ENCODE measurements at places on chromosomes 1 and 21.

- no peak for DNase-seq
Observed at GRCh38 chr1:106975944-106976343, 80.5 kb upstream of the PRMT6 start.

GRCh38 chr1:88730132-88730675, 46.1 kb downstream of the PKN2 start:
- no peak for DNase-seq

GRCh38 chr1:106875622-106876021, 180.9 kb upstream of the PRMT6 start:
- DNase-seq: no peak

- no peak for DNase-seq
Observed at GRCh38 chr1:116916533-116917445, 7.1 kb downstream of the PTGFRN start.

DNA sequence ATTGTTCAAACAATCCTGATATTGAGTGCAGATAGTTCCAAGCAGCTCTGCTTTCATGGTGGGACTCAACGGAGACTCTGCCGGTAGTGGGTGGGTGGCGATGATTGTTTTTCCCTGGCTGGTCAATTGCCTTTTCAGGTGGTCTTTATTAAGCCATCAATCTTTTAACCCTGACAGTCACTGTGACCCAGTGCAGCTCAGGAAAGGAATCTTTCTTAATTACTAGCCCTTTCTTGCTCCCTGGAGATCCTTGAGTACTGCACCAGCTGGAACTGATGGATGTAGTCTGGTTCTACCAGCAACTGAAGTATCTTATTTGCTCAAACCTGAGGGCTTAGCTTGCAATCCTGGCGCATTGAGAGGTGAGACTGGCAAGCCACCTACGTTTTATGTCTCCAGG, 196.4 kb downstream of the PLPP3 start:
- no peak for DNase-seq

DNA sequence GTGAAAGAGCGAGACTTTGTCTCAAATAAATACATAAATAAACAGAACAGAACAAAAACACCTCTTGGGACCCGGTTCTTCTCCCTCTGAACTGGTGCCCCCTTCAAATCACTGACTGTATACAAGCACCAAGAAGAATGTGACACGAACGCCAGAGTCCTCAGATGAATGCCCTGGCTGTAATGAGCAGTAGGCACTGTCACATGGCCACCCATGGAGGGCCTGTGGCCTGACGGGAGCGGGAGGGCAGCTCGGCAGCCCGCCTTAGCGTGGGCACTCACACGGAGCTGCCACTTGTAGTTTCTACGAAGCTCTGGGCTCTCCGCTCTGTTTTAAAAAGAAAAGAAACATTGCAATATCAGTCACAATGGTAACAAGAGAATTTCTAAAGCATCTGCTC, 146.0 kb downstream of the PEX14 start:
- DNase-seq: no peak

DNA sequence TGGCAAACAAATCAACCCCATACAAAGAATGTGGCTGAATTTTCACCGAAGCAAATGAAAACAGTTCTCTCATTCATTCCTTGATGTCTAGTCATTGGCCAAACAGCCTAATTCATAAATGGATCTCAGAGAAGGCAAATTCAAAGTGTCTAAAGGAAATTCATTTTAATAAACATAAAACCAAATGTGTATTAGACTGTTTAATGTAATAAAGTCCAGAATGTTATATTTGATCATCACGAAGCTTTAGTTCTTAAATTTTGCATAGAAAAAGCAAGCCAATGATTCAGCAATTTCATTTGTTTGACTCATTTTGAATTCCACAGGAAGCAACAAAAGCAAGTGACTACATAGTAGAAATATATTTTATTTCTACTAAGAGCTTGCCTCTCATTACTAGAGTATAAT, 379.2 kb upstream of the ADAMTS5 start:
- DNase-seq: no peak

- no peak for DNase-seq
Observed at GRCh38 chr1:74853756-74854155, 120.8 kb downstream of the TYW3 start.

GRCh38 chr1:223394242-223394641, 1.0 kb downstream of the CCDC185 start:
- no peak for DNase-seq

DNA sequence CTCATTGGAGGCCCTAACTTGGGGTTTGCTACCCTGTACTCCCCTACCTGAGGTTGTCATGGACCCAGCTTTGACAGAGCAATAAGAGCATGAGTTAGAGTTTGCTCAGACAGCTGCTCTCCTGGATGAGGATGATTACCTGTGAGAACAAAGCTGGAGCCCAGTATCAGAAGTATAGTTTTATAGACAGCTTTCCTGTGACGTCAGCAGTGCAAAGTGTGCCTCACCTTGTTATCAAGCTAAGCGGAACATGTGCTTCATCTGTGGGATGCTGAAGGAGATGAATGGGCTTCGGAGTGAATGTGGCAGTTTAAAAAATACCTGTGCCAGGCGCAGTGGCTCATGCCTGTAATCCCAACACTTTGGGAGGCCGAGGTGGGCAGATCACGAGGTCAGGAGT, 5.4 kb upstream of the WDR47 start:
- DNase-seq: no peak

DNA sequence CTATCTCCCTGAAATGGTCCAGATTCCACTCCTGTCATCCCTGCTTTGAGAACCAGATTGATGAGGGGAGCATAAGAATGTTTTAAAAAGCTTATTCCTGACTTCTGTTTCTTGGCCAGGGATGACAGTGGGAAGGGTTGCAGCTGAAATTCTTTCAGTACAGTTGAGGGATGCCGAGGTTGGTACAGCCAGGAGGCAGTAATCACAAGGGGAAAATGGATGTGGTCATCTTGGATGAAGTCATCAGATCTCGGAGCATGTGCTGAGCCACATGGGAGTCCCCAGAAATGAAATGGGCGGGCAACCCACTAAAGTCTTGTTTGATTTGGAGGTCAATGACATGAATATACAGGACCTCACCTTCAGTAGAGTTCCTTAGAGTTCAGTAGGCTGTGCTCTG, 18.7 kb upstream of the PLA2G2E start:
- no peak for DNase-seq

- DNase-seq: no peak
Observed at GRCh38 chr1:36845802-36846201, 188.5 kb downstream of the GRIK3 start.

DNA sequence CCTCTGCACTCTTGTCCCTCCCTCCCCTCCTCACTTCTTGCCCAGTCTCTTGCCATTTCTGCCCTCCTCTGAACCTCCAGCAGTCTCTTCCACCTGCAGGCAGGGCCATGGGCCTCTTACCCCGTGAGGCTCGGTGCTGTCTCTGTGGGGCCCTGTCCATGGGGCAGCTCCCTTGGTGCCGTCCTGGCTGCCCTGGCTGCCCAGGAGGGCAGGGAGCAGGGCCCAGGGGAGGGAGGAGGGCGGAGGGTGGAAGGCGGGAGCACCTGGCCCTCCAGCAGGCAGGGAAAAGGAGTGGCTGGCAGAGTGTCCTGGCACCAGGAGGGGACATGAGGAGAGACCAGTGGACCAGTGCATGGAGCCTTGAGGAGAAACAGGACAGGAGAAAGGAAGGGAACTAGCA, at the start of gene RORC:
Gene RORC, minus strand, starts transcription at position 198 of the 400 bp plus-strand sequence. Its CDS starts 38 bp downstream, at position 160.
- DNase-seq: no peak

DNA sequence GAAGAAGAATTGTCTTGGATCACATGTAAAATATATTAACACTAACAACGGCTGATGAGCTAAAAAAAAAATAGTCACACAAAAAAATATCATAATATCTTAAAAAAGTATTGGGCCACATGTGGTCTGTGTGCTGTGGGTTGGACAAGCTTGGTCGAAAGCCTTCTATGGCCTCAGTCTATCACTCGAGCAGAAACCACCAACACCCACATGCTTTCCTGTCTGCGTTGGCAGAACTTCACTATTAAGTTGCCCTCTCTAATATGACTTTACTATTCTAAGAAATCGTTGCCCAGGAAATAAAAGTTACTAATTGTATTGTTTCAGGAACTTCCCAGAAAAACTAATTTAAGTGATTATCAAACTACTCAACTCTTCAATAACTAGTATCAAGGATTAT, 28.2 kb upstream of the ETS2 start:
- no peak for DNase-seq

- no peak for DNase-seq
Observed at GRCh38 chr1:181152892-181153633, 64.6 kb downstream of the IER5 start.

DNA sequence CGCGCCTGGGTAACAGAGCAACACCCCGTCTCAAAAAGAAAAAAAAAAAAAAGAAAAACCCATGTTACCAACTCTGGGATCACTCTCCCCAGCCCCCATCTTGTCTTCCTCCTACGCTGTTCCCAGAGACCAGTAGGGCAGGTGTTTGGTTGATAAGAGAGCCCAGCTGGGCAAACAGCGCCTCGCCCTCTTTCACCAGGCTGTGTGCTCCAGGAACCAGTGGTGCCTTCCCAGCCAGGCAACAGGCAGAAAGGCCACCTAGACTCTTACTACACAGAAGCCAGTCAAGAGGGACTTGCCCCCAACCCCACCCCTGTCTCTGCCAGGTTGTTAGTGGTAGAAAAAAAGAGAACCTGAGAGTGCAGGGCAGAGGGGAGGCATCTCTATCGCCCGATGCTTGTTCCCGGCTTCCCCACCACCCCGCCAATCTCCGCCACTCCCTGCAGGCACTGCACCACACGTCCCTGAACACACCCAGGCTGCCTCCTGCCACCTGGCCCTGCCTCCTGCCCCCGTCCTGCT, 14.0 kb upstream of the CTRC start:
- no peak for DNase-seq

DNA sequence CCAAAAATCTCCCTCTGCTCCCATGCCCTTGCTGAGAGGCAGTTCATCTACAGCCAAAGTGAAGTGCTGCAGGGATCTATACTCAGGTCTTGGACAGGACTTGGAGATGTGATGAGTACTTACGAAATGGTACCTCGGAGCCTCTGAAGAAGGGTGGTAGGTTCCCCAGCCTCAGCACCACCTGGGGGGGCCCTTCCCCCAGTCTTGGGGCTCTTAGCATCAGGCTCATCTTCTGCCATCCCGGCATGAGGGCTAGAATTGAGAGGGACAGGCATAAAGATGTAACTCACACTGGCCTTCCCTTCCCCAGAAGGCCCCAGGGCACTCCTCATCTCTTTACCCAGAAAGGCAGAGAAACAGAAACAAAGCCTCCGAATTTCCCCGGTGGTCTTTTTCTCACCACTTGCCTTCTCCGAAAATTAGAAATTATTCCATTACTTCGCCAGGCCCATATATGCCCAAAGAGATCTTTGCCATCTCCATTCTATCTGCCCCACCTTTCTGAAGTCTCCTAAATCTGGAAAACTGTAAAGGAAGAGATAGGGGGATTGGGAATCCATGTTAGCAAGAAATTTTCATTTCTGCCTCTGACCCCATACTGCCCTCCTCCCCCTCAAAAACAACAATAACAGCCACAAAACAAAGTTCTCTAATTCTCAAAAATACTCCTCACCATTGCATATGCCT, 827 bp downstream of the RFX5 start:
- no peak for DNase-seq

- DNase-seq: no peak
Observed at GRCh38 chr1:115768549-115768948, at the start of gene CASQ2. Gene CASQ2 (minus strand): TSS chr1:115768714. CDS start chr1:115768541, 173 bp downstream.

GRCh38 chr1:88917321-88918025, 26.1 kb upstream of the GTF2B start:
- no peak for DNase-seq

DNA sequence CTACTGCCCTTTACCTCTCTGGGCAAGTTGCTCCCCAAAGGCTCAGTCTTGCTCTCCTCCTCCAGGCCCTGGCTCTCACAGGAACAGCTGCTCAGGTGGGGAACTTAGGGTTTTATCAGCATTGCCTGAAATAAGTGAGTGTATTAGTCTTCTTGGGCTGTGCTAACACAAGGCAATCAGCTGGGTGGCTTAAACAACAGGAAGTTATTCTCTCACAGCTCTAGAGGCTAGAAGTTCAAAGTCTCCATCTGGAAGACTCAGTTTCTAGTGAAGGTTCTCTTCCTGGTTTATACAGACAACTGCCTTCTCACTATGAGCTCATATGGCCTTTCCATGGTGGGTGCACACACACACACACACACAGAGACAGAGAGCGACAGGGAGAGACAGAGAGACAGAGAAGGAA, 2.8 kb upstream of the CD1C start:
- no peak for DNase-seq

- DNase-seq: no peak
Observed at GRCh38 chr1:94384485-94385265, 33.5 kb upstream of the ABCD3 start.

DNA sequence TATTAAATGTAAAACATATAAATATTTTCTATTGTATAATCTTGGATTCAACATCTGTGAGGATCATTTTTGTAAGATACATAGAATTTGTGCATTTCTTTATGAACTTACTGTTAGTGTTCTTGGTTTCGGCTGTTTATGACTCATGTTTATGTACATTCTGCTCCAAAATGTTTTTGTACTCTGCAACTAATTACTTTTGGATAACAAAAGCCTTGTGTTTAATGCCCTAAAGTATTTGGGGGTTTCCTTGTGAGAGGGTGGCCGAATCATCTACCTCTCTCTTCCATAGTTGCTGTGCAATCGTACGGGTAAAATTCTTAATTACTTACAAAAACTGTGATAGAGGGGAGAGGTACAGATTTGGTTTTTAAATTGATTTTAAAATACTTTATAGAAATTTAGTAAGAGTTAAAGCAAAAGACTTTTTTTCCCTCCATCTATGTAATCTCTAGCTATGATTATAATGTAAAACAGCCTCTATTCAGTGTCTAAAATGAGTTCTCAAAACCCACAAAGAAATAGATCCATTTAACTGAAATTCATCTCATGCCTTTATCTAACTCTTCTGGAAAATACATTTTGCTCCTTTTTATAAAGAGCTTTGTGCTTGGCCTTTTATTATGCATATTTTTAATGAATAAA, 38.7 kb upstream of the LRRC8C start:
- no peak for DNase-seq

DNA sequence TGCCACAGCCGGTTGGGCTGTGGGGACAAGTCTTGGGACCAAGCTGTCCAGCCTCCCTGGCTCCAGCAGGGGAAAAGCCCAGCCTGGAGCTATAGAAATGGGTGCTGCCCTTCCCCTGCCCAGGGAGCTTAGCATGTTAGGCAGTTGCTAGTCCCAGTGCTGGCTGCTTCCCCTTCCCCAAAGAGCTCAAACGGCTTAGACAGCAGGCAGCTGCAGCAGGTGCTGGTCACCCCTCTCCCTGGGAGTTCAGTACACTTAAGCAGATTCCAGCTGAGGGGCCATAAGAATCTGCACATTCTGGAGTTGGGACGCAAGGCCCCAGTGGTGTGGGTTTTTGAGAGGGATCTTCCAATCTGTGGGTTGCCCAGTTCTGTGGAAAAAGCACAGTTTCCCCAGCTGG, 11.1 kb upstream of the REG4 start:
- DNase-seq: no peak

Data from activated CD4-positive, alpha-beta T cell treated with anti-CD3 and anti-CD28 coated beads for 24 hours (primary cell).